ENCODE measurements at places on chromosomes 13 and 19.

DNA sequence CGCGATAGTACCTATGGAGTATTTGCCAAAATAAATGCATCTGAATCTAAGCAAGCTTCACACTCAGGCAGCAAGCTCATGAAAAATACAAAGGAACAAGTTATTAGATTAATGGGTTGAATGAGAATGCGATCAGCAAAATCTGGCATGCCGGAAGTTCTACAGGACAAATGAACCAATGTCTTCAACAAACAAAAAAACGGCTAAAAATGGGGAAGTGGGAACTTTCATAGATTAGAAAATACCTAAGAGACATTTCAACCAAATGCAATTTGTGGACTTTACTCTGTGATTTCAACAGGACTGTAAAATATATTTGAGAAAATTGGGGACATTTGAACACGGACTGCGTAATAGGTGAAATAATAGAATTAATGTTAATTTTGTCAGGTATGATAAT, 22.4 kb upstream of the RNASEH2B start:
- DNase-seq: no peak

GRCh38 chr19:29741226-29741625, 26.2 kb upstream of the C19orf12 start:
- no peak for DNase-seq

- no peak for DNase-seq
Measured at GRCh38 chr19:33678796-33679585, 57.2 kb downstream of the CHST8 start.

- no peak for DNase-seq
Measured at GRCh38 chr19:8566855-8567254, 10.4 kb downstream of the MYO1F start.

GRCh38 chr13:30319130-30319529, 11.8 kb upstream of the KATNAL1 start:
- DNase-seq: no peak

- peak; percentile 76 for DNase-seq
Measured at GRCh38 chr19:35549174-35549788, 3.9 kb downstream of the TMEM147 start.

GRCh38 chr13:102905905-102906771, 60.3 kb downstream of the ERCC5 start:
- no peak for DNase-seq

GRCh38 chr13:111217641-111218040, 102.5 kb downstream of the ARHGEF7 start:
- DNase-seq: no peak

- no peak for DNase-seq
Measured at GRCh38 chr13:44088991-44089413, 209.3 kb downstream of the LACC1 start.

GRCh38 chr19:52231154-52231910, 38.1 kb upstream of the ZNF766 start:
- DNase-seq: no peak

DNA sequence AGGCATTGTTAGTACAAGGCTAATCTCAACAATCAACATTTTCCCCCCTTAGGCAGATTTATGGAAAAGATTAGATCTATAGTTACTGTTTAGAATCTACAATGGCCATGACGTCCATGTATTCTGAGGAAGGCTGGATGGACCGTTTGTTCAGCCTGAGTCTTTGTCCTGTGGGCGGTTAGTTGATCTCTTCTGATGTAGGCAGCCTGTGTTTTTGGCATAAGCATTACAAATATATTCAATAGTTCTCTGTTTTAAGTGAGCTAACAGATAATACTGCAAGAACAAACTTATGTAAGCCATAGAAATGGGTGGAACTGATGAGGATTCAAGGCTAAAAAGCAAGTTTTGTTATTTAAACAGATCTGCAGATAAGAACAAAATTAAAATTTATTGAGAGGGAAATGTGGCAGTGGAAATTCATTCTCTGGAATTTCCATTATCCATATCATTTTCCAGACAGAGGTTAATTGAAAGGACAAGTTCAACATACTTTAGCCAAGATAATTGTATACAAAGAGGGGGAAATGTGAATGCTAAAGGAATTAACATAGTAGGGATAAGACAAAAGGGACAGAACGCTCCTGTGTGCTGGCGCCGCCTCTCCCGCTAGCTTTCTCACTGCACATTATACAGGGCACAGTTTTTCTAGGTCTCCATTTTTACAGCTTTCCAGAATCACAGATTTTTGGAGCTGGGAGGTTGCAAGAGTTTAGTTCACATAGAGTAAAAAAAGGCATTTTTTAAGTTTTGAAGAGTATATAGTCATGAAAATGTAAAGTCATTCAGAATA, 48.6 kb downstream of the FAM124A start:
- no peak for DNase-seq

GRCh38 chr13:110156301-110157049, 150.5 kb downstream of the COL4A1 start:
- DNase-seq: no peak

DNA sequence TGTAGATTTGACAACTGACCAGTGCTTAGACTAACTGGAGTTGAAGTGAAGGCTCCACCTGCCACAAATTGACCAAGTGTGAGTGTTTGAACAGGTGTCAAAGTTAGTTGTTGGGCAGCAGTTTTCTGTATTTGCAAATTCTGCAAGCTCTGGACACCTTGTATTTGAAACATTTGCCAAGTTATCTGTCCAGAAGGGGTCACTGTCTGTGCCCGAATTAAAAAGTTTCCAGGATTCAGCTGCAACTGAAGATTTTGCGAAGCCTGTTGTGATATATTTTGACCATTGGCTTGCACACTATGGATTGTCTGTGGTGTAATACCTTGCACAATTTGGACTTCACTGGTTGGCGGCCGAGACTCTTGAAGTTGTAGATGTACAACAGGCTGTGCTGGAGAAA, 1690.7 kb downstream of the SLITRK5 start:
- DNase-seq: no peak

GRCh38 chr19:43300876-43301765, 31.8 kb upstream of the PSG9 start:
- DNase-seq: no peak

DNA sequence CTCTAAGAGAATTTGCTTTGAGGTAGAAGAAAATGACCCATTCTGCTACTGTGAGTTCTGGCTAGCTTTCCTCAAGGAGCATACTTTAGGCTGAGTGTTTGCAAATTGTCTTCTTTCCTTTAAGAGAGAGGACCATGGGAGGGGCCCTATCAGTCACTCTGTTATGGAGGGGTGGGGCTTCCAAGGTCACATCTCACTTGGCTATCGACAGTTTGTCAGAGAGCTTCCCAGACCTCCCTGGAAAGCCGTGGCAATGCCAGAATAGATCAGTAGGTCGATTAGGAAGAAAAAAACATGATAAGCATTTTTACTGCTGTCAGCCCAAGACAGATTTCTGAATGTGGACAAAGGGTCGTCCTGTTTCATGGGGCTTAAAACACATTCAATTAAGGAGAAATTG, 93.3 kb downstream of the OXGR1 start:
- DNase-seq: no peak

- DNase-seq: no peak
Measured at GRCh38 chr13:73040968-73041596, 17.7 kb upstream of the KLF5 start.

DNA sequence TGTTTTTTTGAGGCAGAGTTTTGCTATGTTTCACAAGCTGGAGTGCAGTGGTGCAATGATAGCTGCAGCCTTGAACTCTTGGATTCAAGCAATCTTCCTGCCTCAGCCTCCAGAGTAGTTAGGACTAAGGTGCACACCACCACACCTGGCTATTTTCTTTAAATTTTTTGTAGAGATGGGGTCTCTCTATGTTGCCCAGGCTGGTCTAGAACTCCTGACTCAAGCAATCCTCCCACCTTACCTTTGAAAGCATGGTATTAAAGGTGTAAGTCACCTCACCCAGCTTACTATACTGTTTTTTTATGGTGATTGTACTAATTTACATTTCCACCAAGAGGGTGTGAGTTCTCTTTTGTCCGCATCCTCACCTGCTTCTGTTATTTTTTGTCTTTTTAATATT, 110.0 kb downstream of the FREM2 start:
- no peak for DNase-seq

GRCh38 chr19:18450931-18451836, 13.3 kb upstream of the ISYNA1 start:
- peak; percentile 93 for DNase-seq

All from GM19239 (cell line).